ENCODE measurements at places on chromosomes 12 and 14.

DNA sequence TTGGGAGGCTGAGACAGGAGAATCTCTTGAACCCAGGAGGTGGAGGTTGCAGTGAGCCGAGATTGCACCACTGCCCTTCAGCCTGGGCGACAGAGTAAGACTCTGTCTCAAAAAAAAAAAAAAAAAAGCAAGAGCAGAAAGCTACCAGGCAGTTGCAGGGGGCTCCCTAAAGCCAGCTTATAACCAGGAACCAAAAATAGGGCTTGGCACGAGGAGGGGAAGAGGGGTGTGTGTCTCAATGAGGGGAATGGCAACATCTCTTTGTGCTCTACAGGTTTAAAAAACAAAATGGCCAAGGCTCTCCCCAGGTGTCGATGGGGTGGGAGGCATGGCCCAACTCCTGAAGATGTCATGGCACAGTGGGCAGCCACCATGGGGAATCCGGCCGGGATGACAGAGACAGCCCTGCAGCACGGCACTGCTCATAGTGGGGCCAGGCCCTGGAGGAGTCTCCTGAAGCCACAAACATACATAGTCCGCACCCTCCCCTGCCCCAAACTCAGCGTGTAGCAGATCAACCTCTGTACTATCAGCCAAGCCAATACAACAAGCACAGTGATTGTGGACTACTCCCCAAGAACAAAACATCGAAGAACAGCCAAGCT is 16.0 kb upstream of the EIF5 start:
- DNase-seq = no peak

DNA sequence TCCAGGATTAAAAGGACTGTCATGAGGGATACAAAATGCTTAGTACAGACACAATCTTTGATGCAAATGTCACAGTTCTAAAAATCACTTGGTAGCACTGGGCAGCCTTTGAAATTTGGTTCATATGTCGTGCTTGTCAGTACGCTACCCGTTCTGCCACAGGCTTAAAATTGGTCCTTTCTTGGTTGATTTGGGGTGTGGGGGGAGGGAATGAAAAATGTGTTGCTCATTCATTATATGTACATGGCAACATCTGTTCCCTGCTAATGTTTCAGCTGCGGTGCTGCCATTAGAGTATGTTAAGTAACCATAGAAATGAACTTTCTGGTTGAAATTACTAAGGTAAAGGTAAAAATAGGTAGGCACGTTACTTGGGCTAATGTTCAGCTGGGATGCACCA is 155.4 kb upstream of the ARHGAP5 start:
- DNase-seq = no peak

- DNase-seq = no peak
Measured at GRCh38 chr12:103758310-103759089, 82.5 kb downstream of the NT5DC3 start.

GRCh38 chr12:111034083-111034885 is 113.9 kb upstream of the MYL2 start:
- no peak for DNase-seq

DNA sequence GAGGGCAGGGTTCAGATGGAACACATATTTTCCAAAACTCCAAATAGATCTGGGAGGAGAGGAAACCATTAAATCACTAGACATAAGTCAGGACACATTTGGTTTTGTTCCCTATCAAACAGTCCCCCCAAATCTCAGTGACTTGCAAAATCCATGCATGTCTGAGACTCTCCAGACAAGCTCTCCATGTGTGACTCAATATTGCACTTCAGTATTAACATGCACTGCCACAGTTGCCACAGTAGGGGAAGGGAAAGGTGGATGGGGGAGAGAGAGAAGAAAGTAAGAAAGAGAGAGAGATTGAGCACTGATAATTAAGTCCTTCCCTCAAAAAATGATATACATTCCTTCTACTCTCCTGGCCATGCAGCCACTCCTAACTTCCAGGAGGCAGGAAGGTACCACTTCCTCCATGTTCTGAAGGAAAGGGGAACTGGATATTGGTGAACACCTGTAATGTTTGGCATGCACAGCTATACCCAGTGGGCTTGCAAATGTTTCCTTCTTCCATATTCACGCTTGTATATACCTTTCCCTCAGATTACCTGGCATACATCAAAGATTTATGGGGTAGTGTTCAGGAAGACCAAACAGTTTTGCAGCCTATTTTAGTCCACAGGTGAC is 310.0 kb downstream of the ZFP36L1 start:
- DNase-seq = no peak

DNA sequence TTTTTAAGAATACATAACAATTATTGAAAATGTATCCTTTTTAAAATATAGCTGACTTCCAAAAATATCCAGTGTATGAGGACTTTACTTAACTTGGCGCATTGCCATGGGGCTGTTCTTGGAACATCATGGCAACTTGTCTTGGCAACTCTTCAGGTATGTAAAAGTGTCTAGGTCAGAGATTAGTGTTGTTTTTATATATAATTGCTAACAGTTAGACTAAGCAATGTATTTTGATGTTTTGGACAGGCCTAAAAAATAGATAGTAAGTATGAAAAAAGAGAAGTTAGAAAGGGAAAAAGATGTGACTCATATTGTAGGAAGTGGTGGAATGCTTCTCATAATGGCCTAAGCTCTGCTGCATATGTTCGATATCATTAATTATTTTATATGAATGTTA is 70.9 kb downstream of the MON2 start:
- peak; percentile 24 for DNase-seq

DNA sequence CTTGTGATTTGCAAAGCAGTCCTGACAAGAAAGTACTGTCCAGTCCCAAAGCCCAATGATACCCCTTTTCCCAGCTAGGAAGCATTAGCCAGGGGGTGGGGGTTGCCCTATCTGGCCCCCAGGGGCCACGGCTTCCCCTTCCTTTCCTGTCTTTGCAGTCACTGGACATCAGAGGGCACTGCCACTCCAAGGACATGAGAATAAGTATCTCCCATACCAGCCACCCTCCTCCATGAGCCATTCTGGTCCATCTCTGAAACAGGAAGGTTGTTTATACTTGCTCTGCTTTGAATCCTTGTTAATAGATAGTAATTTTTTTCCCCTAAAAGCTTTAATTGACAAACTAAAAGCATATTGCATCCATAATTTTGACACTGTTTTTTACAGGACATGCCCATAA is 29.7 kb downstream of the RBM19 start:
- DNase-seq = no peak

GRCh38 chr12:79690142-79690637 is 574 bp downstream of the PAWR start:
- peak; percentile 67 for DNase-seq

DNA sequence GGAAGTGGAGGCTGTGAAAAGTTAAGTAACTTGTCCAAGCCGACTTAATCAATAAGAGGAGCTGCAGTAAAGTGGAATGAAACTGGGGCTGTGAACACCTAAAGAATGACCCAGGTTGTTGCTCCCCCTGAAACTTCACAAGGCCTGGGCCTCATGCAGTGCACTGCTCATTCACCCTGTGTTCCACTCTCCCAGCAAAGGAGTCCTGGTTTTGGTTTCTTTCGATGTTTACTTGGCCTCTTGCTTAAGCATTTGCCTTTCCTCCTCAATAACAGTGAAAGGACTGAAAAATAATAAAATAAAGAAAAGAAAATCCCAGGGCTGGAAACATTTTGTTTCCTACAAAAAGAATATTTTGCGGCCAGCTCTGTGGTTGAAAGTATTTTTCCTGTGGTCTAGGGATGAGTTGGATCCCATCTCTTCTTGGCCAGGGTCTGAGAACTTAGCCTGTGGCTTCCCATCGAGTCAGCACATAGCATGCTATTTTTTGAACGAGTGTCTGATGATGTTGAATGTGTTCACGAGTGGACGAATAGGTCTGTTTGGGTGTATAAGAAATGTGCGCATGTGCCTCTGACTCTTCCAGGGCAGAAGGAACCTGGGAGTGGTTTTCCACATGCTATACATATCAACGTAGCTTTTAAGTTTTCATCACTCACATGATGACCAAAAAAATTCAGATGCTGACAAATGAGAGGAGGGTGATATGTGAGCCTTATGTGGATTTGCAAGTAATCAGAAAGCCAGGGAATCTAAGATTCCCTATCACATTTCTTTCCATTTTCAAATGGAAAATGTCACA is 349.8 kb downstream of the ZFP36L1 start:
- no peak for DNase-seq

GRCh38 chr12:118033902-118034301 is 17.4 kb downstream of the RFC5 start:
- DNase-seq = no peak

DNA sequence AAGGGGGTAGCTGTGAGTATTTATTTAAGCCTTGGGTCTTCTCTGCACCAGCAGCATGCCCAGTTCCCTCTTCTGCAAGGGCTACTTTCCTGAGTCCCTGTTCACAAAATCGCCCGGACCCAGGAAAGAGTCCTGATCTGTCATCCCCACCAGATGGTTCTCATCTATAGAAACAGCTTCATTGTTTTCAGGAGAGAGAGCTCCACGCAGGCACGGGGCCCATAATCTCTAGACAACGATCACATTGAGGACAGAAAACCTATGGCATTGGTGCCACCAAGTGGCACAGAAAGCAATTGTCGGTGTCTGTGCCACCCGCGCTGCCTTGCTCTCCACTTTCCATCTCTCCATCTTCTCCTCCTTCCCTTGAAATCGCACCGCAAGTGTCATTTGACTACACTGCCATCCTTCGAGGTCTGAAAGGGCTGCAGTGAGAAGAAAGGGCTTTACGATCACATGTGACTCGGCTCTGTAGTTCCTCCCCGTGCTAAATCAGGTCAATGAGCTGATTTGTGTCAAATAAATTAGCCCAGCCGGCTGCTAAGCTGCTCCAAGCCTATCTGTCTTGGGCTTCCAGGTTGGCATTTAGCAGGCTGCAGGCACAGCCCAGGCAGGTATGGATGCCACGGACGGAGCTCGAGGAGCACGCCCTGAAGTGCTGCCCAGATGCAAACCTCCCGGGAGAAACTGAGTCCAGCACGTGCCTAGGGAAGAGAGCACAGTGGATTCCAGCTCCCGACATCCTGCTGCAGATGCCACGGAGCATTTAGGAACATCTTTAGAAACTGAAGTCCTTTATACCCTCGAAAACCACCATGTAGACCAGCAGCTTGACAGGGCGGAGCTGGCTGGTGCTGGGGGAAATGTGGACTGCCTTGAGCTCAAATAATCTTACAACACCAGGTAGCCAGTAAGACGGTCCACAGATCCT is 28.8 kb downstream of the SPRING1 start:
- DNase-seq = peak; percentile 59

GRCh38 chr12:65885312-65885711 is 61.0 kb downstream of the HMGA2 start:
- no peak for DNase-seq

GRCh38 chr12:123966596-123966995 is 6.0 kb downstream of the CCDC92 start:
- peak; percentile 91 for DNase-seq

DNA sequence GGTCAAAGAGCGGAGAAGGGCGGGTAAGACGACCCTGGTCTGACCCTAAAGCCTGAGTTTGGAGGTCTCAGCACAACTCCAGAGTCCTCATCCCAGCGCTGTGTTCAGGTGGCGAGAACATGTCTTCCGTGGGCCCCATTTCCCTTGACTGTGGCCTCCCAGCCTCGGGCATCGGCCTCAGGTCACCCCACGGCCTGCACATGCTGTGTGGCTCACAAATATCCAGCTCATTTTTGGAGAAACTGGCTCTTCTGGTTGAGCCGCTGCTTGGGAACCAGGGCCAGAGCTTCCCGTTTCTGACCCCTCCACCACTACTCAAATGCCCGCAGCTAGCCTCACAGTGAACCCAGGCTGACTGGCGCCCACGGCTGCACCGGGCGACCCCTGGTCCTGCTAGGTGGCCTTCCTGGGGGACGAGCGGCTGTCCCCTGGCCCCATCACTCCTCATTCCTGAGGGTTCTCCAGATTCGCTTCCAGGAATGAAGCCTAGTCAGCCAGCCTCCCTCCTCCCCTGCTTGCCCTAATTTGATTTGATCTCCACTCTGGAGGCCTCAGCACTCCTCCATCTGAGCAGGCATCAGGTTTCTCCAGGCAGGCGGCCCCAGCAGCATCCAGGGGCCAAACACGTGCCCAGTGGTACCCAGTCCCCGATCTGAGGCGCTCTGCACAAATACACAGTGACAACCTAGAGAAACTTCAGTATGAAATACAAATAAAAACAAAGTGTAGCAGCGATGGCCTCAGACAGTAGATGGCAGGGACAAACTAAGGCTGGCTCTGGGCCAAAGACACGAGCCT is 4.7 kb downstream of the P2RX2 start:
- DNase-seq = no peak

DNA sequence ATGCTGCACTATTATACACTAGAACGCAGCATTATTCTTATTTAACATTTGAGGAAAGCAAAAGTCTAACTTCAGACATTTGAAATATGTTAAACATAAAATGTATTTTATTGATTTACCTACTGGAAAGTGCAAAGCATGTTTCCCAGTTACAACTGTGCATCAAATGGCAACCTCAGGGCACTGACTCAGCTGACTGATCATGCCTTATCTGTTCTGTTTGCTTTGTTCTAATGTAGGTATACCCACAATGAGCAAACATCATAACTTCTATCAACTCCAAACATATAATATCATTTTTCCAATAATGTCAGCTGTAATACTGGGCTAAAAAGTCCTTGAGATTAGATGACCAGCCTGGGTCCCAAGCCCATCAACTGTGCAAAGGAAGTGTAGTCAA is 431.0 kb downstream of the FOXG1 start:
- DNase-seq = no peak

DNA sequence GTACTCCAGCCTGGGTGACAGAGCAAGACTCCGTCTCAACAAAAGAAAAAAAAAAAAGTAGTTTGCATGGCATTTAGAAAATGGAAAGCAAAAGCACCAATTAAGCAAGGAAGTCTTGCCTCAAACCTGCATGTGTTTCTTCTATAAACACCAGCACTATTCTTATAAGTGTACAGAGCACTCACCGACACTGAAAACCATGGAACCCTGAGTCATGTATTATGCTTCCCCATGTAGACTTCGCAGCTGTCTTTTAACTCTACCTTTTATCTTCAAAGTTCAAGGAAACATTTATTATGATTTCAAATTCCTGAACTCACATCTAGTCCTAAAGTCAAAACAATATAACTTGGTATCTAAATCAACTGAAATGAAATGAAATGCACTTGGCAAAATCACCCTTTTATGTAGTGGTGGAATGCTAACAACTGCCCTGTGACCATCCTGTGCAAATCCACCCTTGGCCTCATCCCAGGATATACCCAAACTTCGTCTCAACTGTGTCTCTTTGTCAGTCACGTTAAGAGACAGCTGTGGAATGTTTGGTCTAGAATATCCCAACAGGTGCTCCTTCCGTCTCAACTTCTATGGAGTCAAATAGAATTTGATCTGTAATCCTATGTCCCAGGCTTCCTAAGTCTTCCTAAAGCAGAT is 4.8 kb downstream of the BCAT1 start:
- DNase-seq = no peak
